ENCODE measurements at places on chromosomes 7 and 10.

- DNase-seq: no peak
Measured at GRCh38 chr10:78507510-78508160, 474.0 kb downstream of the RPS24 start.

DNA sequence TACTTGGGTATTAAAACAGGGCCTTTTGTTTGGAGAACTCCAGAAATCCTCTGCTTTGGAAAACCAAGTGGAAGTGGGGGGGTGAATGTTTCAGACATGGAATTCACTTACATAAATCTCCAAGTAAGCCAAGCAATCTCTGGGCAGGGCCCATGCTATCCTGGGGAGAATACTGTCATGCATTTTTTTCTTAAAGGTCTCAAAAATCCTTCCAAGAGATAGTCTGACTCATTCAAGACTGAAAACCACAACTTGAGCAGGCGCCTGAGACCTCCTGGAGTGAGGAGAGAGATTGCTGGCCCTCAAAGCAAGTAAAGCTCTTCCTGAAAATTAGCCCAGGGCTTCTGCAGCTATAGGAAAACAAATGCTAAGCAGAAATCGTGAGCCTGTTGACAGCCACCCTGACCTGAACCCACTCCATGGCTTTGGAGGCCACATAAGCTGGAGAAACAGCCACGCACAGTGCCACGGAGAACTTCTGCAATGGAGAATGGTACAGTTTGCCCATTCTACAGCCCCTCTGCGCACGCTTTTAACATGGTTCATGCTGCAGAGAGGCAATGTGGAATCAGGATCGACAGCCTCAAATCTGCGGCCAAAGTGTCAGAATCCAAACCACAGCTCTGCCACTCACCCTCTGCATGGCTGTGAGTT lies 203.1 kb upstream of the AUTS2 start:
- DNase-seq: no peak

DNA sequence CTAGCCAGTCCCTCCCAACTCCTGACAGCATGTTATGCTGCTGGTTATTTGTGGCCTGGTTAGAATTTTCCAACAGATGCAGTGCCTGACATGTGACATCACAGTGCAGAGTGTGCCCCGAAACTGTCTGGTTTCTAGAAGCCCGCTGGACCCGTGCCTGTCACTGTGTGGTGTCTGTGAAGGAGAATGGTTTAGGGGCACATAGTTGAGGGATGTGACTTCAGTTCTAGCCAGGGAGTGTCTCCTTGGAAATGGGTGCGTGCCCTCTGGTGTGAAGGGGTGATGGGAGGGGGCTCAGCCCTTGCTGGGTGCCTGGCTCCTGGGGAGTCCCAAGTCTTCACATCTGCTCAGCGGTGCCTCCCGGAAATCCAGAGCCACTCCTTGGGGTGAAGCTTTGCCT lies 303.6 kb downstream of the GLRX3 start:
- no peak for DNase-seq

GRCh38 chr7:144827621-144828020 lies 8.2 kb downstream of the TPK1 start:
- DNase-seq: no peak

GRCh38 chr10:5461914-5462840 lies 37.2 kb downstream of the CALML5 start:
- no peak for DNase-seq

DNA sequence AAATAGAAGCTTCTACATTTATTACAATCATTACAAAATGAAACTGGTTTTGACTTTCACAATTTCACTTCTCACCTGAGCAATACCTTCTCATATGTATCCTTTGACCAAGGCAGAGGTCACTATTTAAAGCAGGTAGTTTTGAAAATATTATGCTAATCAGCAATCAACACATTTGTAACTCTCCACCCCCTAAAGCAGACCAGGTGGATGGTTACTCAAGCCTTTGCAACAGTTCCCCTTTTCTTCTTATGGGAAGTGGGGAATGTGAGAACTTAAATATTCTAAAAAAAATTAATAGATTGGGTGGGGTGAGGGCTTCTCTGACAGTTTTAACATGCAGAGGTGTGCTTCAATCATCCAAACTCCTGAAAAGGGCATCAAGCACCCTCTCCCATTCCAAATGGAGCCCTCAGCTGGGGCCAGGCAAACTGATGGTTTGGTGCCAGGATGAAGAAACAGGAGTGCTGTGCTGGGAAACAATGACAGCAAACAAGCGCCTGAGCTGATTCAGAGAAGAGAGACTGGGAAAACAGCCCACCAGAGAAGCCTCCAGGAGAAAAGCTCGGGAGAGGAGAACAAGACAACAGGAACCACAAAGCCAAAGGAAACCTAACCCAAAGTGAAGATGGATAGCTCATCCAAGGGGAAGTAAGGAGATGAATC lies 17.1 kb downstream of the RAPGEF5 start:
- no peak for DNase-seq

DNA sequence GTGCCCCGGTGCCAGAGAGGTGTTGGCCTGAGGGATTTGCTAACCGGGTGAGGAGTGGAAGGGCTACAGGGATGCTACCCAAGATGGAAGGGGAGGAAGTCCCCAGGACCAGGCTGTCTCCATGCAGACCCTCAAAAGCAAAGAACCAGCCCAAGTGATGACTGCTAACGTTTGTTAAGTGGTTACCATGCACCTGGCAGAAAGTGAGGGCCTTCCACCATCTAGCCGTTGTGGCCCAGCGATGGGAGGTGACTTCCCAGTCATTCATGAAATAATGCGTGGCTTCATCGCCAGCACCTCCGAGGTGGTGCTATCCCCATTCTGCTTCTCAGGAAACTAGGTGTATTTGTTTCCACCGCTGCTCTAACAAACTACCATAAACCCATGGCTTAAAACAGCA lies 86.8 kb upstream of the LANCL2 start:
- no peak for DNase-seq

GRCh38 chr7:333393-333764 lies 43.4 kb downstream of the FOXL3 start:
- DNase-seq: no peak

DNA sequence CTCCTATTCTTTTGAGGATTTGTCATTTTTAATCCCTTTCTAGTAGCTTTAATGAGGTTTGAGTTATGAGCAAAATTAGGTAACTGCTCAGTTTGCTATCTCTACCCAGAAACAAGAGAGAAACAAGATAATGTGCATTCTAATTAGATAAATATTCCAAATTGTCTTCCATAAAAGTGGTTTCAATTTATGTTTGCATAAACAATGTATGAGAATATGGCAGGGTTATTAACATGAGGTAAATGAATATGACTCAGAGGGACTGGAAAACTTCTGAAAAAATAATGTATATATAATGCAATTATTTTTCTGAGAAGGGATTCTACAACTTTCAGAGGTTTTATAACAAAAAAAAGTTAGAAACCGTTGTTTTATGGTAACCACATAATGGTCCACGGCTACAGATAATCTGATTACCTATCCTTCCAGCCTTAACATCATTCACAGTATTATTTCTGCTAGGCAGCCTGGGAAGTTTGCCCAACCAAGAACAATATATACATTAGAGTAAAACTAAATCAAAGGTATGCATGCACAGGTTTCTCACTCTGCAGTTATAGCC lies 101.2 kb downstream of the CRPPA start:
- no peak for DNase-seq

DNA sequence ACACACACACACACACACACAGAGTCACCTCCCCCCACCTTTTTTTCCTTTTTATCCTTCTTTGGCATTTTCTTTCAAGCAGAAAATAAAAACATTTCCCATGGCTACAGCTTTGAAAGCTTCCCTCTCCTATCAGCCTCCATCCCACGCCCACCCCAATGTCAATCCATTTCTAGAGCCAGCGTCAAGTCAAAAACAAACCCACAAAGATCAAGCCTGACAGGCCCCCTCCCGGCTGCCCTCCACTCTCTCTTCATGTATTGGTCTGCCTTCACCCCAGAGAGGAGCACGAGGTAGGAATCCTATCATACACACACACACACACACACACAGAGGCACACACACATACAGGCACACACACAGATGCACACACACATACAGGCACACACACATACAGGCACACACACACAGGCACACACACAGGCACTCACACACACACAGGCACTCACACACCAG lies 8.0 kb upstream of the TNRC18 start:
- no peak for DNase-seq

GRCh38 chr7:80611779-80612178 lies 26.7 kb upstream of the CD36 start:
- no peak for DNase-seq

GRCh38 chr7:74294191-74294998 lies 5.2 kb downstream of the CLIP2 start:
- no peak for DNase-seq

DNA sequence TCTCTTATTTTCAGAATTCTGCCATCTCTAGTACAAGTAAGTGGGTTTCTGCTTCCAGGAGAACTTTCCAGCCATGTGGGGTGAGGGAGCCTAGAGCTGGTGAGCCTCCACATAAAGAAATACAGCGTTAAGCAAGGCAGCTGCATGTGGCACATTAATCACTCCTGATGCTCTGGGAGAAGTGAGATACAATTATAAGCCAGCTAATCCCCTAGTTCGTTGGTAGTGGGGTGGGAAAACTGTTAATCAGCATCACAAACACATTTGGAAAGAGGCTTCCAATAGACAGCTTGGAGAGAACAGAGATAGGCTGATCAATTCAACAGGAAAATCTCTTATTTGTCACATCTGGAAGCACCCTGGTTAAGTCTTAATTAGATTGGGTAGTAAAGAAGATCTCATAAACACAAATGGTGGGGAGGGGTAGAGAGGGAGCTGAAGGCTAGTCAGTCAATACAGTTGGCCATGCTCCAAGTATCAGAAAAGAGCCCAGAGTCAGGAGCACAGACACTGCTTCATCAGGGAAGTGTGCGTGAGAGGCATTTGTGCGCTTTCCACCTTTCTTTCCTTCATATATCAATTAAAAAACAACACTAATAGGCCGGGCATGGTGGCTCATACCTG lies 130.6 kb downstream of the SORCS1 start:
- DNase-seq: no peak

GRCh38 chr7:155136619-155137243 lies 66.6 kb downstream of the HTR5A start:
- DNase-seq: no peak
